ENCODE measurements at places on chromosomes 16 and 17. TPM values are rescaled to one million over a fixed set of nuclear protein-coding genes. Genes with fewer than 3 reads are reported as not detected.

- peaks cover 10% of the 10 kb centered on the region for H3K27me3 ChIP-seq
- no peak for DNase-seq
- no peak overlapping the region for H3K4me3 ChIP-seq
- H3K4me1 ChIP-seq = no peaks in the 10 kb centered on the region
- no peaks in the 10 kb centered on the region for H3K36me3 ChIP-seq
Observed at GRCh38 chr16:58847902-58848661, 114.0 kb upstream of the GOT2 start.

DNA sequence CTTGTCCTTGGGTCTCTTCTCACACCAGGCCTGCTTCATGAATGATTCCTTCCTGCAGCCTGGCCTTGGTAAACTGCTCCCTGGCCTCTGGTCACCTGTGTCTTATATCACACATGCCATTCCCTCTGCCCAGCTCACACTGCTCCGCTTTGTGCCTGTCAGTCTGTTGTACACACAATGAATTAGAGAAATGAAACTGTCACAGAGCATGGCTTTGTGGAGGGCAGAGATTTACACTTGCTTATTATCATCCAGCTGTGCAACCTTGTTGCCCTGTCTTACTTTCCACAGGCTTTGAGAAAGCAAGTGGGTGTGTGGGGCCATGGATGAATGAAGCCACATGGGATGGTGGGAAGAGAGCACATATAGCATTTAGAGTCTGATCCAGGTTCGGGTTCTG is 22.4 kb downstream of the ALDH3A2 start:
- H3K4me3 ChIP-seq = no peak overlapping the region
- H3K4me1 ChIP-seq = 0 out of 2 replicates have a peak, but pooled peaks cover 10% of the 10 kb centered on the region
- H3K27me3 ChIP-seq = no peaks in the 10 kb centered on the region
- H3K36me3 ChIP-seq = peaks cover 72% of the 10 kb centered on the region

DNA sequence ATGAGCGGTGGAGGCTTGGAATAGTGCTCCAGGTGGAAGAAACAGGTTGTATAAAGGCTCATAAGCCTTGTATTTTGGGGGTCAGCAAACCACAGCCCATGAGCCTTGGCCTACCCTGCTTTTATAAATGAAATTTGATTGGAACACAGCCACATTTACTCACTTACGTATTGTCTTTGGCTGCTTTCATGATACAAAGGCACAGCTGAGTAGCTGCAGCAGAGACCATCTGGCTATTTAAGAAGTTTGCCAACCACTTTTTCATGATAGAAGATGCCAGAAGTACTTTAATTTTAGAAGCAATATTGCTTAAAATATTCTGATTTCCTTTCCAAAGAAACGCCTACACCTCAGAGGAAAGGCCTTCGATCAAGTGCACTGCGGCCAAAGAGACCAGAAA is 73.8 kb downstream of the C17orf58 start:
- H3K4me1 ChIP-seq = no peaks in the 10 kb centered on the region
- H3K4me3 ChIP-seq = no peak overlapping the region
- DNase-seq = no peak
- peaks cover 16% of the 10 kb centered on the region for H3K36me3 ChIP-seq
- H3K27me3 ChIP-seq = no peaks in the 10 kb centered on the region

DNA sequence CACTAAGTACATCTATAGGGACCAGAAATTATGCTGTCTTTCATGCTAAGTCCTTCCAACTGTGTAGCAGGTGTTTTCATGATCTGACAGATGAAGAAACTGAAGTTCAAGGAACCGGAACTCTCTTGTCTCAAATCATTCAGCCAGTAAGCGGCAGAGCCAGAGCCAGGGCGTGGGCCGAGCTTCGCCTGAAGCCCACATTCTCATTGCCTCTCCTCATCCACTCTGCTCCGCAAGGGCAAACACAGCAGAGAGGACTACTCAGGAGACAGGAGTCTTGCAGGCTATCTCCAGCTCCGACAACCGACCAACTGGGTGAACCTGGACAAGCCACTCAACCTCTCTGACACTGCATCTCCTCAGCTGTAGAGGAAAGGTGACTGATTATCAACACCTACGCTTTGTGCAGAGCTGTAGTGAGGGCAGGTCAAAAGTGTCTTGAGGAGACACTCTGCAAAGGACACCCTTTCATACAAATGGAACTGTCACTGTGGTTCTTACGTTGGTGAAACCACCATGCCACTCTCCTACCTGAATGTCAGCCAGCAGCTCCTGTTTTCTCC is 72.9 kb downstream of the CYTH1 start:
- no peaks in the 10 kb centered on the region for H3K36me3 ChIP-seq
- peaks cover 37% of the 10 kb centered on the region for H3K4me1 ChIP-seq
- no peak overlapping the region for H3K27ac ChIP-seq
- H3K4me3 ChIP-seq = no peak overlapping the region

DNA sequence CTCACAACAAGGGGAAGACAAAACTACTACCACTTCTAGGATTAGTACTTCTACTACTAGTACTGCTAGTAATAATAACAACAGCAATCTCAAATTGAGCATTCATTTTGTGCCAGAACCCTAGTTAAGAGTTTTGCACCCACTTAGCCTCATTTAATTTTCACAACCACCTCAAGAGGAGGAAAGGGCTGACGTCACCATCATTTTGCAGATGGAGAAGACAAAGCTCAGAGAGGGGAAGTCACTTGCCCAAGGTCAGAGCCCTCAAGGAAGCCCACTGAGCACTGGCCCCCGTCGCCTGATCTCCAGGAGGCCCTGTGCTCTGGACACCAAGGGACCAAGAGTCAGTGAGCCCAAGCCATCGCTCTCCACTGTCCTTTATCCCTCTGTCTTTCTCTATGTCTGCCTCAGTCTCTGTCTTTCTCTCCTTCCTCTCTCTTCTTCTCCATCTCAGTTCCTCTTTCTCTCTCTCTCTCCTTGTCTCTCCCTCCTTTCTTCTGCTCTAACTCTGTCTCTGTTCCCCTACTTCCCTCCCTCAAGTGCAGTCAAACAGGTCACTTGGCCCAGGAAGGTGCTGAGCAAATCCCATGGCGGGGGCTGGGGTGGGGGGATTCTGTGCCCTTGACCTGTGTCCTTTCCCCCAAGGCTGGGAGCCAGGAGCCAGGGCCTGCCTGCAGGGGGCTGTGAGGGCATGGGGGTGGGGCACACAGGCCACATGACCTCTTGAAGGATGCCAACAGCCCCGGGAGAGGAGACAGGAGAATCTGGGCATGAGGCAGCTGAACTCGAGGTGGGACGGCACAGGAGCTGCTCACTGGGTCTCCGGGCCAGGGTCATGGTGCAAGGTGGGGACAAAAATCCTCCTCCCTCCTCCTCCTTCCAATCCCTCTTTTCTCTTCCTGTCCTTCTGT is 11.2 kb upstream of the NGFR start:
- H3K36me3 ChIP-seq = no peaks in the 10 kb centered on the region
- no peaks in the 10 kb centered on the region for H3K4me1 ChIP-seq
- peaks cover 80% of the 10 kb centered on the region for H3K27me3 ChIP-seq
- H3K27ac ChIP-seq = no peak overlapping the region
- no peak for DNase-seq
- no peak overlapping the region for H3K4me3 ChIP-seq

DNA sequence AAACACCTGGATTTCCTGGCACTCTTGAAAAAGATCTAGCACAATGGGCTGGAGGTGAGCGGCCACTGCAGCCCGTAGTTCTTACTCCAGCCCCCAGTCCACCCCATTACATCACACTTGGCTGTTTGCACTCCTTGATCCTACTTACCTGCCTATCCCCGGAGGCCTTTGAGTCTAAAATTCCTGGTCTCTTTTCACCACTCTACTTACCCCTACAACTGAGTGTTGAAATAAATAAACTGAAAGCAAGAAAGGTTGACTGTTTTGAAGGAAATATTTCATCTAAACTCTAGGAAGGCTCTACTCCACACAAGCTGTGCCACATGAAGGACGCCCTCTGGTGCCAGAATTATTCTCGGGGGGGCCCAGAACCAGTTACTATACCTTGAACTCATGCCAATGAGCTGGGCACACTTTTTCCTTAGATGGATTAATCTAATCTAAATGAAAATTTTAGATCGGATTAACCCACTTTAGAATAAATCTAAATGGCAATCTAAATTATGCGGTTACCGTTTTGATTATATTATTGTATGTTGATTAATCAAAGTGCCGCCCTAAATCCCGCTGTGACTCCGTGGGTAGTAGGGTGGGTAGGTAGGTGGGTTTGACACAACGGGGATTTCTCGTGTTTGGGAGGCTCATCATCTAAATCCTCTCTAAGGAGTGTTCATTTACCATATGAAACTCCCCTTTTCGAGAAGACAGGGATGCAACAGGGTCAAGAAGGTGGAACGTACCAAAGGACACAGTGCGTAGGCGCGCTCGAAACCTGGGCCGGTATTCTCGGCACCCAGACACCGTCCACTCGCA is 651 bp upstream of the EIF1 start:
- peak overlapping the region; percentile 99 for H3K27ac ChIP-seq
- H3K27me3 ChIP-seq = no peaks in the 10 kb centered on the region
- peaks cover 36% of the 10 kb centered on the region for H3K36me3 ChIP-seq

GRCh38 chr17:540631-541030 is 174.0 kb downstream of the VPS53 start:
- no peak for DNase-seq
- no peaks in the 10 kb centered on the region for H3K27me3 ChIP-seq
- no peak overlapping the region for H3K4me3 ChIP-seq
- no peaks in the 10 kb centered on the region for H3K4me1 ChIP-seq
- no peak overlapping the region for H3K27ac ChIP-seq

DNA sequence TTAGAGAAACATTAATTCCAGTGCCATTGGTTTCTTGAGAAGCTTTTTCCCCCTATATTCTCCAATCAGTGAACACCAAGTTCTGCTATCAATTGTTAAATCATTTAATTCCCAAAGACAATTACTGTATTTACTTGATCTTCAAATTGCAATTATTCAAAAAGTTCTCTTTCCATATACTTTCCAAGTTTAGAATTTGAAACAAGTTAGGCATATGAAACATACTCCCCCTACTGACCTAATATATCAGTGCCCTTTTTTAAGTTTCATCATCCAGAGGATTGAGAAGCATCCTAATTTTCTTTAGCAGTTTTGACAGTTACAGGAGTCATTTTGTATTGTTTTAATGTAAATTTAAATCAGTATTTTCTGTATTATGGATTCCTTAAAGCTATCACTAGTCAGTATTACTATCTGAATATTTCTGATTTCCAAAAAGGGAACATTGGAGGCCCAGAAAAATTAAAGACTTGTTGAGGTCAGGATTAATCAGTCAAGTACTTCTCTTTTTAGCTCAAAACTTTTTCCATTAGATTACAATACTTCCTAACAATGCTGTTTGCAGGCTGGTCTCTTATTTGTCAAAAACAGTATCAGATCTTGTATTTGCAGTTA is 16.3 kb downstream of the MEIOC start:
- H3K4me3 ChIP-seq = no peak overlapping the region
- no peaks in the 10 kb centered on the region for H3K36me3 ChIP-seq
- no peaks in the 10 kb centered on the region for H3K27me3 ChIP-seq

- H3K27ac ChIP-seq = no peak overlapping the region
- no peak for DNase-seq
Observed at GRCh38 chr17:72872396-72872795, 220.1 kb downstream of the SLC39A11 start.

- H3K27me3 ChIP-seq = no peaks in the 10 kb centered on the region
- no peak overlapping the region for H3K4me3 ChIP-seq
- H3K4me1 ChIP-seq = peaks cover 6% of the 10 kb centered on the region
- H3K36me3 ChIP-seq = no peaks in the 10 kb centered on the region
- no peak overlapping the region for H3K27ac ChIP-seq
Observed at GRCh38 chr16:70678898-70679670, 6.8 kb downstream of the MTSS2 start.

DNA sequence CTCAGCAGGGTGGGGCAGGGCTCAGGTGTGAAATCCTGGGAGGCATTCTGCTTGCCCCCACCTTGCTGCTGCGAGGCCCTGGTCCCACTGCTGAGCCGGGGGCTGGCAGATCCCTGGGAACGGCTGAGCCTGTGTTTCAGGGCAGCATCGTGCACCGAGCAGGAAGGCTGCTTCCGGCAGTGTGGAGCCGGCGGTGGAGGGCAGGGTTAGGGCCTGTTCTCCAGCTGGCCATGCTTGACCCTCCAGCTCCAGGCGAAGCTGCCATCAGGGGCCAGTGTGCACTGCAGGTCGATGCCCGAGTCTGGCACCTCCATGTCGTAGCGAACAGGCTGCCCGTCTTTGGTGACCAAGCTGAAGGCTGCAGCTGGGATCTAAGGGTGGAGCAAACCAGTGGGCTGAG is 2.5 kb upstream of the SPATA32 start:
- H3K27me3 ChIP-seq = no peaks in the 10 kb centered on the region
- H3K4me1 ChIP-seq = peaks cover 11% of the 10 kb centered on the region
- no peak for DNase-seq
- no peak overlapping the region for H3K27ac ChIP-seq
- peaks cover 32% of the 10 kb centered on the region for H3K36me3 ChIP-seq

- H3K36me3 ChIP-seq = no peaks in the 10 kb centered on the region
- H3K27me3 ChIP-seq = peaks cover 4% of the 10 kb centered on the region
- no peak overlapping the region for H3K27ac ChIP-seq
- no peaks in the 10 kb centered on the region for H3K4me1 ChIP-seq
- no peak for DNase-seq
Observed at GRCh38 chr16:10787304-10787703, 31.3 kb downstream of the TVP23A start.

DNA sequence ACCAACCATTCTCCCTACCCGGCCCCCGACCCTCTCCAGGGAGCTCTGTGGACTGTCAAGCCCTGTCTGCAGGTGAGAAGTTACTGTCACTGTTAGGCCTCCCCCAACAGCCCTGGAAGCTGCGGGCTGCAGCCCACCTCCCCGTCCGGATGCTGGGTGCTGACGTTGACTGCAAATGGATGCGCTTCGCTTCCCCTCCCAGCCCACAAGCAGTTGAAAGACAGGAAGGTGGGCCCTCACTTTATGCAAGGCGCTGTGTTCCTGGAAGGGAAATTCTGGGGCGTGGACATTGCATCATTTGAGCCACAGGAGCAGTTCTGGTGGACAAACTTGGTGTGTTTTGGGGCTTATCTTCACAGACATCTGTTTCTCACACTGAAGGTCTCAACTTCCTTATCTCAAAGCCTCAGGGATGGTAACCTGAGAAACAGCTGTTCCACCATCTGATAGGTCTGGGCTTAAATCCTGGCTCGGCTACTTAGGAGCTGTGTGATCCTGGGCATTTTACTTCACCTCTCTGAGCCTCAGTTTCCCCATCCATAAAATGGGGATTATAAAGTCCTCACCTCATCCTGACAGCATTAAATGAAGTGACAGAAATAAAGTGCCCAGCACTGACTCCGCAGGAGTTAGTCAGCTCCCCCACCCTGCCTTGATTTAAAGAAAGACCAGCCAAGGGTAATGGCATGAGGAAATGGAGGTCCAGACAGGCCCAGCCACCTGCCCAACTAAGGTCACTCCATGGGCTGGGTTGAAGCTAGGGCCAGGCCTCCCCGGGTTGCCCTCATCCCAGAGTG is 4.6 kb upstream of the DRC7 start:
- H3K4me3 ChIP-seq = no peak overlapping the region
- no peak for DNase-seq
- H3K4me1 ChIP-seq = no peaks in the 10 kb centered on the region

Gene HS3ST3A1
- total RNA-seq = not detected

Gene ZNF597
- total RNA-seq = 1.5 TPM

Gene ATF7IP2
- total RNA-seq = not detected

Gene MYL11
- total RNA-seq = 2.6 TPM

Gene NPIPB9
- 8.5 TPM for total RNA-seq

Gene HS3ST6
- total RNA-seq = not detected

Gene SEPTIN12
- total RNA-seq = not detected

Gene TSPOAP1
- total RNA-seq = 0.18 TPM

Measured in PC-9 (cell line).